NCI-H1105 (cell line): ENCODE measurements at places on chromosomes 16 and 17.
A peak's percentile ranks its signal among the peaks of the same experiment; 100 is the strongest.

- no peak for DNase-seq
Measured at GRCh38 chr16:74757349-74757748, 17.3 kb downstream of the FA2H start.

GRCh38 chr16:53502331-53503269, at the start of gene AKTIP:
Gene AKTIP (minus strand): TSS chr16:53503209. CDS start chr16:53500259, 2,950 bp downstream.
- peak; percentile 77 for DNase-seq

DNA sequence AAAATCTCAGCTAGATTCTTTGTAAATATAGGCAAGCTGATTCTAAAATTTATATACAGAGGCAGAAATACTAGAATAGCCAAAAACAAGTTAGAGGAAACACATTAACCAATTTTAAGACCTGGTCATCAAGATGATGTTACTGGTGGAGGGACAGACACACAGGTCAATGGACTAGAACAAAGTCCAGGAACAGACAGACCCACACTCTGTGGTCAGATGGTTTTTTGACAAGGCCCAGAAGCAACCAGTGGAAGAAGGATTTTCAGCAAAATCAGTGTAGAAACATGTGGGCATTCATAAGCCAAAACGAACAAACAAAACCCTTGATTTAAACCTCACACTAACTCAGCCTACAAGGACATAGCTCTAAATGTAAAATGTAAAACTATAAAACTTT, 99.7 kb upstream of the METRNL start:
- DNase-seq, result no peak

DNA sequence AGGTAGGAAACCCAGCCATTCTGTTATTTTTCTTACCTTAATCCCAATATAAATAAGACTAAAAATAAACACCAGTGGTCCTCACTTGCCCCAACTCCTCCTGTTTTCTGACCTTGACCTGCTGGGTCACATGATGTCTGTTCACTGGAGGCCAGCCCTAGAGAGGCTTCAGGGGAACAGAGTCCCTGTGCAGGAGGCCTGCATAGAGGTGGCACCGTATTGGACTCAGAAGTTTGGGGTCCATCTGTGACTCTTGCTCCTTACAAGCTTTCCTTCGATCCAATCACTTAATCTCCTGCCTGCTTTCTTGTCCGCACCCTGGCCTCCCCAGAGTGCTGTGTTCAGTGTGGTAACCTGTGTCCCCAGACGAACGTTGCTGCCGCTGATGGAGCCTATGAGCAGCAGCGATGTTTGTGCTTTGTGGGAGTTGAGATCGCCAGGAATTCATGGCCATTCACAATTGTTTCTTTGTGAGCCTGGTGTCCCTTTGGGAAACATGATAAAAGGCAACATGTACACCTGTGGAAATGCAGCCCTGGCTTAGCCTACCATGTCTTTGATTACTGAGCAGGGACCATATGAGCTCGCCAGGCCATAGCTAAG, 4.7 kb downstream of the IGSF6 start:
- no peak for DNase-seq

DNA sequence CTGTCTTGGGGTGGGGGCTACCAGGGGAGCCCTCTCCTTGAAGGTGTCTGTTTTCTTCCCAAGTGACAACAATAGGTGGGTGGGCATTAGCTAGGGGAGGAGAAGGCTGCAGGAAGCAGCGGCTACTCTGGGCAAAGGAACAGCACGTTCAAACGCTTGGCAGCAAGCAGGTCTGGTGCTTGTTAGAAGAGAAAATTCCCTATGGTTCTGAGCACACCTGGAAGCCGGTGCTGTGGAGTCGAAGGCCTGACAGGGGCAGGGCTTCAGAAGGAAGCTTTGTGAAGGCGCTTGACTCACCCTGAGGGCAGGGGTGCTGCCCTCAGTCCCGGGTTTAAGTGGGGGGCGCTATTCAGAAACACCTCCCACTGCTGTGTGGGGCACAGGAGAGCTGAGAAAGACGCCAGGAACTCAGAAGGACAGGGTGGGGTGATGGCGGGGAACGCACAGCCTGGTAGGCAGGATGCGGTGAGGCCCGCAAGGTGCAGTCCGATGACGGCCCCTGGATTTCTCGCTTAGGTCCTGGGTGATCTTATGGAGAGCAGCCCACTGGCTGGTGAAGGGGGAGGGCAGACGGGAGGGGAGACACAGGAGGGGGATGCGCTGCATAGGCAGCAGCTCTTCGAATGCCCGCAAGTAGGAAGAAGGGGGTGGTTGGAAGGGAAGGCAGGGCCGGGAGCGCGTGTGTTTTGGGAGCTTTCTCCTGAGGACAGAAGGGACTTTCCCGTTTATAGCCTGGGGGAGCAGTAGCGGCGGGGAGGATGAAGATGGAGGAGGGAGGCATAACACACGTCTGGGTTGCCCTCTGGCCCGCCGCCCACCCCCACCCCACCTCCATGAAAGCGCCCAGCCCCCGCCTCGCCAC, 3.2 kb downstream of the GJD3 start:
- no peak for DNase-seq

DNA sequence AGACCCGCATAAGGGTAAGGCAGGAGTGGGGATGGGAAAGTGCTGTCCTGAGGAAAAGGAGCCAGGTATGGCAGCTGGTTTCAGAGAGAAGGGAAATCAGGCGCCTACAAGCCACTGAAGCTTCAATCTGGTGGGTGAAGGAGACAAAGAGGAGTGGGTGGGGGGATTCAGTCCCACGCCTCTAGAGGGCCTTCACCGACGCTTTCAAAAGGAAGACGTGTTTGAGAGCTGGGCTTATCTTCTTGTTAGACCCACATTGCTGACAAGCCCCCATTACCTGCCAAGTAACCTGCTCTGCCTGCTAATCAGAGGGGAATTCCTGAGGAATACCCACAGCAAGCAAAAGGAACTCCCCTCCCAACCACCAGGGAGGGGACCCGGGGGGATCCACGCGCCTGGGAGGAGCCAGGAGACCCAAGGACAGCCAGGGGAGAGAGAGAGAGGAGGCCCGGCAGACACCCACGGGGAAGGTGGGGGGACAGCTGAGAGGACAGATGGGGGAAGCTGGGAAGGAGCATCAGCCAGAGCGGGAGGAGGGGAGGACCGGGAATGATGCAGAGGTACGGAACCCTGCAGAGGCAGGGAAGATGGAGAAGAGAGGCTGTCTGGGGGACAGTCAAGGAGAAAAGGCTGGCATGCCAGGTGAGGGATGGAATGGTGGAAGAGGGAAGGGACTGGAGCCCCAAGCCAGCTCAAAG, 1.0 kb downstream of the MTMR4 start:
- DNase-seq, result no peak
